H4 (cell line): ENCODE measurements at places on chromosomes 16 and 17.

GRCh38 chr16:49574826-49575225 lies 201.2 kb downstream of the C16orf78 start:
- no peak for DNase-seq

DNA sequence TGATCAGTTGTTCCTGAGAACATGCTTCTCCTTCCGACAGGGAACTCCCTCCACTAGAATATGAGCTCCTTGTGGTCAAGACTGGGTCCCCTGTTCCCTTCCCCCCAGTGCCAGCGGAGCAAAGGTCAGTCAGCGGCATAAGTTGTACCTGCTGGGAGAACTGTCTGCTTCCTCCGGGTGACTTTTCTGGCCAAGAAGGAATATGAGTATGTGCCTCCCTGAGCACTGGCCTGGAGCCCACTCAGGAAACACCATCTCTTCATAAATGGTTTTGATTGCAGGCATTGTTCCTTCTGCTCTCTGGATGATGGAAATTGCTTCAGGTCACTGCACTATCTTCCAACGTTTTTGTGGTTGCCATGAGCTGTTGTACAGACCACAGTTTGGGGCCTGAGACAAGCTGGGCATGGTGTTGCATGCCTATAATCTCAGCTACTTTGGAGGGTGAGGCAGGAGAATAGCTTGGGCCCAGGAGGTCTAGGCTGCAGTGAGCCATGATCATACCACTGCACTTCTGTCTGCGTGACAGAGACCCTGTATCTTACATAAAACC lies 2.9 kb upstream of the P4HB start:
- no peak for DNase-seq

DNA sequence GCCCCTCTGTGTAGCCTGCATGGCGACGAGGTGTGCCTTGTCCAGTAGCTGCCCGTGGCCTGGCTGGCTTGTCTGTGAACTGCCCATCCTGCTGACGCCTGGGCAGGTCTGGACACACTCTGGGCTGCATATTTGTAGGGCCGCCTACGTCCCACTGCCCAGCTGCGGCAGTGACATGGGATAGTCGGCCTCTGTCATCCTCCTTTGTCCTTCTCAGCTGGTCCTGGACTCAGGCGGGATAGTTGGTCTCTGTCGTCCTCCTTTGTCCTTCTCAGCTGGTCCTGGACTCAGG lies 14.5 kb downstream of the CARD14 start:
- DNase-seq = no peak

GRCh38 chr17:47205419-47205963 lies 3.7 kb upstream of the MYL4 start:
- peak; percentile 97 for DNase-seq

DNA sequence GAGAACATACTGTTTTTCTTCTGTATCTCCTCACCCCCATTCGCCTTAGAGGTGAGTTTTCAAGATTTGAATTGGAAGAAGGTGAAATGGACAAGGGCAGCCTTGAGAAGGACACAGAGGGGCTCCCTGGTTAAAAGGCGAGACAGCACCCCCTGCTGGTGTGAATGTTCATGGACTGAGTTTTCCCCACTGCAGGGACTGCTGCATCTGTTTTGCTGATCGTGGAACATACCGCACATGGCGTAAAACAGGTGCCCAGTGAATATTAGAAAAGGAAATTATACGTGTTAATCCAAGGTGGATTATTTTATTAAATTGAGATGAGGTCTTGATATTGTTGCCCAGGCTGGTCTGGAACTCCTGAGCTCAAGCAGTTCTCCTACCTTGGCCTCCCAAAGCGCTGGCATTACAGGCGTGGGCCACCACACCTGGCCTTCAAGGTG lies 54.5 kb downstream of the NDE1 start:
- DNase-seq = peak; percentile 27

- no peak for DNase-seq
These were observed 4.4 kb downstream of the DHRS7B start for GRCh38 chr17:21131137-21131536.

DNA sequence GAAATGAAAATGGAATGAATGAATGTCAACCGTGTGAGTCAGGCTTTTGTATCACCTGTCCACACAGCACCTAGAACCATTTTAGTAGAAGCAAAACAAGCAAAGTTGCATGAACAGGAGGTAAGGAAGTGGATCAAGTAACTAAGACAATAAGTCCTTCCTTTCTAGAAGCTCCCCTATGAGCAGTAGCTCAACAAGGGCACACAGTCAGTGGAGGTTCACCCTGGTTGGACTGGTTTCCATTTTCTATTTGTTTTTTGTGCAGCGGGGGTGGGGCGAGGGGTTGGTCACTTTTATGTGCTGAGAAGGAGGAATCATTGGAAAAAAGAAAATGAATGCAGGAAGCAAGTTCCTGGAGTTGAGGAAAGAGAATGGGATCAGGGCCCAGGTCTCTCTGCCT lies 4.0 kb upstream of the HSBP1 start:
- DNase-seq = no peak

- no peak for DNase-seq
These were observed 327.0 kb downstream of the FOXL1 start for GRCh38 chr16:86905302-86905701.

DNA sequence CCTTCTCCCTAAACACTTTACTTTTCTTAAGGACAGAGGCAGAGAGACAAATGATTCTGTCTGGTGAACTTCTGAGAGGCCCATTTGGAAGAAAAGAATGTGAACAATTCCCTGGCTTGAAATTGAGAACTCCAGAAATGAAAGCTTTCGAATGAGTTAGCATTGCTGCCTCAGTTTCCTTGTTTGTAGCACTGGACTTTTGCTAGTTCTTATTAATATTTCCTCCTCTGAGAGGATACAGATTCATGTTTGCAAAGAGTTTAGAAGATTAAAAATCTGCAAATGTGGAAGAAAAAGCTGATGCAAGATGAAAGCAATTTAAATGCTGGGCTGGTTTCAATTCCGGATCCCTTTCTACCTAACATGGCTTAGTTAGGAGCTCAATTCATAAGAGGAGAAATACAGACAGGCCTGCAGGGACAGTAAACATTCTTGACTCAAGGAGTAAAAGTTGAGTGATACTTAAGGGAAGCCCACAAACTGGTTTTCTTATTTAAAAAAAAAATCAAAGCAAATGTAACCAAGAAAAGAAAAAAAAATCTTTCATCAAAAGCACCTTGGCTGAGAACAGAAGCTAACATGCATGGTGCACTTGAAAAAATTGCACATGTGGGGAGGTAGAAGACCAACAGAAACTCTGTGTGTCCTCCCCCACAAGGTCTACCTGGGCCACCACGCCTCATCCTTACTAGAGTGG lies 27.1 kb downstream of the HNF1B start:
- DNase-seq = no peak

GRCh38 chr17:4573115-4573514 lies 11.2 kb upstream of the SMTNL2 start:
- no peak for DNase-seq

DNA sequence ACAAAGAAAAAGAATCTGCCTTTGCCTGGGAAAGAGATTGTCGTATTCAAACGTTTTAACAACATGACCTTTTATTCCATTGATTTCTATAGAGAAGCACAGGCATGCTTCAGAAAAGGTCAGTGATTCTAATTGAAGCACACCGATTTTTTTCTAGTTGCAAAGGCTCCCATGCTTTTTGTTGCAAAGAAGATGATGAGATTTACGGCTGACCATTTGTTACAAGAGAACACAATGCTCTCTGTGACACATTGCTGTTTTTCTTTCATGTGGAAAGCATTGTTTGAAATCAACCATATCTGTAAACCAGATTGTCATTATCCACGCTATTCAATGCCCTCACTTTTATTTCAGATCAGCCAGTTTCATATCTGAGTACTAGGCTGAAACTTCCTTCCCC lies 99.8 kb downstream of the NLK start:
- DNase-seq = no peak

- no peak for DNase-seq
These were observed 2.3 kb downstream of the PRMT7 start for GRCh38 chr16:68313116-68313515.

DNA sequence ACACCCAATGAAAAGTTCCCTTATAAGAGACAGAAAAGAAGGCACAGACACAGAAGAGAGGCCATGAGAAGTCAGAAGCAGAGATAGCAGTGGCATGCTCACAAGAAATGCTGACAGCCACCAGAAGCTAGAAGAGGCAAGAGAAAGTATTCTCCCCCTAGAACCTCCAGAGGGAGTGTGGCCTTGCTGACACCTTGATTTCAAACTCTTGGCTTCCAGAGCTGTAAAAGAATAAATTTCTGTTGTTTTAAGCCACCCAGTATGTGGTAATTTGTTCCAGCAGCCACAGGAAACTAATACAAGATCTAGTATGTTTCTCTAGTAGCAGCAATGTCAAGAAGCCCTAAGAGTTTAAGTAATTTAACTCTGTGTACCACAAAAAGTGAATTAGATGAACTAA lies 87.2 kb upstream of the NOG start:
- DNase-seq = no peak

DNA sequence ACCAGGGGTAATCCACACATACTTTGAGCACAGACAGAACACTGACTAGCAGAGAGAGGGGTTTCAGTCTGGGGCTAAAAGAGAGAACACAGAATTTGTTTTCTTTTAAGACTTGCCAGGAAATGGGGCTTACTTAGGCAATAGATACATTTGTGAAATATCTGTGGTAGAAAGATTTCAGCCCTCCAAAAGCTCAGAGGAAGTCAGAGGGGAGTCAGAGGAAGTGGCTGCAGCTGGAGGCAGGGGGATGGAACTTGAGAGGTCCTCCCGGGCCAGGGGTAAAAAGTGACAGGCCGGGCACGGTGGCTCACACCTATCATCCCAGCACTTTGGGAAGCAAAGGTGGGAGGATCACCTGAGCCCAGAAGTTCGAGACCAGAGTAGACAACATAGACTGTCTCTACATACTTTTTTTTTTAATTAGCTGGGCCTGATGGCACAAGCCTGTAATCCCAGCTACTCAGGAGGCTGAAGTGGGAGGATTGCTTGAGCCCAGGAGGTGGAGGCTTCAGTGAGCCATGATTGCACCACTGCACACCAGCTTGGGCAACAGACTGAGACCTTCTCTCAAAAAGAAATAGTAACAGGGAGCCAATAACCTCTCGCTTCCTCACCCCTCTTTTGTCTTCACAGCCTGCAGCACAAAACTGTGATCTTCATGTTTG lies 49.9 kb downstream of the NLRC5 start:
- DNase-seq = no peak

- no peak for DNase-seq
These were observed 4.0 kb upstream of the ASPSCR1 start for GRCh38 chr17:81973432-81973831.

GRCh38 chr17:36463916-36464764 lies 22.3 kb upstream of the ZNHIT3 start:
- peak; percentile 76 for DNase-seq

- DNase-seq = peak; percentile 19
These were observed 579.7 kb downstream of the CDH13 start for GRCh38 chr16:83206426-83206825.

GRCh38 chr16:67445913-67446907 lies 15.3 kb downstream of the HSD11B2 start:
- DNase-seq = no peak

DNA sequence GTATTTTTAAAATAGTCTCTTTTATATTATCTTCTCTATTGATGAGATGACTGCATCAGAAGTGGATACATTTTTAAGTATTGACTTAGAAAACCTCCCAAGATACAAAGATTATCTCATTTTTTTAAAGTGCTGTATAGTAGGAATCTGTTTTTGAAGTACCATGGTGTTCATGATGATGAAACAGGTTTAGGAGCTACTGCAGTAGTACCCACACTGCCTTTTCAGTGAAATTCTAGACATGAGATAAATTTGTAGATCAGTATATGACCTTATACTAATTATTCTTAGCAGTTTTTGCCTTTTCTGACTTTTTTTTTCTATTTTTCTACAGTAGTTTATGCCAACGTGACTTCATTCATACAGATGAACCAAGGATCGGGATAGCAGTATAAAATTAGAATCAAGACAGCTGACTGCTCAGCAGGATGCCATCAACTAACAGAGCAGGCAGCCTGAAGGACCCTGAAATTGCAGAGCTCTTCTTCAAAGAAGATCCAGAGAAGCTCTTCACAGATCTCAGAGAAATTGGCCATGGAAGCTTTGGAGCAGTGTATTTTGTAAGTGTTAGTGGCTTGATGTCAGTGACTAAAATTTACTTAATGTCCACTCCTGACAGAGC lies 61.1 kb downstream of the TAOK1 start:
- no peak for DNase-seq

- DNase-seq = peak; percentile 67
These were observed 148.0 kb upstream of the TNRC6C start for GRCh38 chr17:77810536-77810935.

DNA sequence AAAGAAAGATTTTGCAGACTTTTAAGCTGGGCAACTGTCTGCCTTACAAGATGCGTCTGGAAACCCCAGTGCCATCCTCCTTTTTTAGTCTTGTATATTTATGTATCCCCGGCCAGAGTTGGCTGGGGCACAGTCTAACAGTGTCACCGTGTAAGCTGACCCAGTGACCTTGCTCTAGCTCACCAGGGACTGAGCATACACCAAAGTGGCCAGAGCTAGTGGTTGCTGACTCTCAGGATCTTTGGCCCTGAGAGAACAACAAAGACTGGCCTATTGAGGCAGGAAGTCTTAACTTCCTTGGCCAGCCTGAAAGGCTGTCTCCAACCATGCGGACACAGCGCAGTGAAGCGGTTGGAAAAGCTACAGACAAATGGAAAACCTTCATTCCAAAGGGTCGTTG lies 745.2 kb downstream of the WWOX start:
- no peak for DNase-seq

DNA sequence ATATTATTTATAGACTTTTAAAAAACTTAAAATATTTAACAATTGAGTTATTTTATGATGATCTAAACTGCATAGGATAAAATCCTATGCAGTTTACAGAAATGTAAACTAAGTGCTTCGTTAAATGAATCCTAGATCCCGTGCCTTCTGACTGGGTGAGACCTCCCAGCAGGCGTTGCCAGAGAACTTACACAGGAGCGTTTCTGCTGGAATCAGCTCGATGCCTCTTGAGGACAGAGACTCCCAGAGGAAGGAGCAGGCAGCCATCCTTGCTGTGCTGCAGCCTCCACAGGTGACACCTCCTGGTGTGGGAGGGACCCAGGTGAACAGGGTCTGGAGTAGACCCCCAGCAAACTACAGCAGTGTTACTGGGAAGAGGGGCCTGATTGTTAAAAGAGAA lies 160.4 kb downstream of the WWOX start:
- DNase-seq = no peak

DNA sequence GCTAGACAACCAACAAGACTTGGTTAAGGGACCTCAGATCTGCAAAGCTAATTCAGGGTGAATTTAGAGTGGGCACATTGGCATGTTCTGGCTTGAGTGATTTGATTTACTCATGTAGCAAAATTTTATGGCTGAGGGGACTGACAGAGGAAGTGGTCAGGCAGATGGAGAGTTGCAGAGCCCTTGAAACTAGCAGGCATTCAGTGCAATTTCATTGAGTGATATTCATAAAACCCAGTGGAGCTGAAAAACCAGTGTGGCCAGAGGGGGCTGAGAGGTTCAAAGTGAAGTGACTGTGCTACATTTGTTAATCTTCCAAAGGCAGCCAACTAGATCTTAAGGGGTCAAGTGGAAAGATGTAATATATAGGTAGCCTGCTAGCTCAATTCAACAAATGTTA lies 2.2 kb upstream of the TMEM94 start:
- DNase-seq = no peak

GRCh38 chr17:32519228-32520103 lies 32.7 kb downstream of the CDK5R1 start:
- no peak for DNase-seq
